ENCODE measurements at places on chromosomes 2 and 18.
A peak's percentile ranks its signal among the peaks of the same experiment; 100 is the strongest.

GRCh38 chr2:24986372-24986771, 14.6 kb upstream of the DNAJC27 start:
- no peak for DNase-seq

GRCh38 chr2:186588940-186589611, 780 bp upstream of the ITGAV start:
- DNase-seq: peak; percentile 2

DNA sequence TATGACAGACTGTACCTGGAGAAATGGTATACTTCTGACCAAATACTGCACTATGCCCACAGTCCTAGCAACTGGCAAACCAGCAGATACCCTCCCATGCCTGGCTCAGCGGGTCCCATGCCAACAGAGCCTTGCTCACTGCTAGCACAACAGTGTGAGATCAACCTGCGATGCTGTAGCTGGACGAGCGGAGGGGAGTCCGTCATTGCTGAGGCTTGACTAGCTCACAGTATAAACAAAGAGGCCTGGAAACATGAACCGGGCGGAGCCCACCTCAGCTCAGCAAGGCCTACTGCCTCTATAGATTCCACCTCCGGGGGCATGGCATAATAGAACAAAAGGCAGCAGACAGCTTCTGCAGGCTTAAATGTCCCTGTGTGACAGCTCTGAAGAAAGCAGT, 93.2 kb upstream of the CAB39 start:
- no peak for DNase-seq

DNA sequence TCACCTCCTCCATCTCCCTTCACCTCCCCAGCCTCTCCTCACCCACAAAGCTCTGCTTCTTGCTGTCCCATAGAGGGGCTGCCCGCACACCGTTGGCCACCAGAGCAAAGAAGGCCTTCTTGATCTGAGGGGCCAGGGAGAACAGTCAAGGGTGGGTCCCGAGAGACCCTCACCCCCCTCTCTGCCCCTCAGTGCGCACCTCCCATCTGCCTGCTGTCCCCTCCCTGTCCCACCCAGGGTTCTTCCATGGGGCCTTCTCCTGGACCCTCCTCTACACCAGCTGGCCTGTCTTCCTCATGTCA, 3.2 kb downstream of the PRKAG3 start:
- DNase-seq: no peak

DNA sequence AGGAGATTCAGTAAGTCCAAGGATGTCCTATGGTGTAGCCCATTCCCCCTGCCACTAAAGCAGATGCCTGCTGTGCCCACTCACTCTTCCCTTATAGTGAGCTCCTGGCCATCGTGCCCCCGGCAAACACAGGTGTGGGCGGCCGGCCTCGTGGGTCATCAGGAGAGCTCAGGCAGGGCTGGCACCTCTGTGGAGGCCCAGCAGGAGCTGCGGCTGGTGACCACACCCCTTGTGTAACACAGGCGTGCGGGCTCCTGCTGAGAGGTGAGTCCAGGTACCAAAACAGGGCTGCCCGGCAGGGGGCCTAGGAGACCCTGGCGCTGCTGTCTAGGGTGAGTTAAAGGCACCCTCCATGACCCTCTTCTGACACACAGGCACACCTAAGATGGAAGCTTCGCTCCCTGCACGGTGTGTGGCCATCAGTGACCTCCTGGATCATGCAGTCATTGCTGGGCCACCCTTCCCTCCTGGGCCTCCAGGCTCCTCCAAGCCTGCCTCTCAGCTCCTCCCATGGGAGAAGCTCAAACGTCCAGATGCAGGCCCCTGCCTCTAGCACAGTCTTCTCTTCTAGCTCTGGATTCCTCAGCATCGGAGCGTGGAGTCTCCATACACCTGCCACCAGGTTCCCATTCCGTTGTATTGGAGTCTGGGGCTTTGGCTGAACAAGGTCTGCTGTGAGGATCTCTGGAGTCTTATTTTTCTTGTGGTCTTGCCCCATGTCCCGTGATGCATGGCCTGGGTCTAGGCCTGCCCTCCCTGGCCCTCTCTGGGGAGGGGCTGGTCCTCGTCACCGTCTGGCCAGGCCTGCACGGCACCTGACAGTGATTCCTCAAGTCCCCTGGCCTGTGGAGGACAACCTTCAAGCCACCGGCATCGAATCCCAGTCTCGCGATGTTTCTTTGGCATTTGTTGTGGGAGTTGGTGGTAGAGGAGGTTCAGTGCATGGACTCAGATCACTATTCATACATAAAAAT, 246.9 kb downstream of the ACKR3 start:
- DNase-seq: no peak
